ENCODE measurements at places on chromosomes 13 and 19.

DNA sequence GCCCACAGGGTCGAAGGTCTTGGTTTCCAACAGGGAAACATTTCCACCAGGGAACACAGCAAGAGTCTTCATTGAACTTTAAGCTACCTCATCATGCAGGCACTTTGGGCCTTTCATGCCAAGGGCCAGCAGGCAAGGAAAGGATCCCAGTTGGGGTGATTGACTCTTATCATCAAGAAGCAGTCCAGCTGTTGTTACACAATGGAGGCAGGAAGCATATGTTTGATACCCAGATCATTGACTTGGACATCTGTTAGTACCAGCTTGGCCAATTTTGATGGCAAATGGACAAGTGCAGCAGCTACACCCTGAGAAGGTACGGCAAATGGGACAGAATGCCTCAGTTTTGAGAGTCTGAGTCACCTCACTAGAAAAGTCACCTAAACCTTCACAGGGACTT is 10.9 kb upstream of the RCBTB1 start:
- DNase-seq, result no peak

DNA sequence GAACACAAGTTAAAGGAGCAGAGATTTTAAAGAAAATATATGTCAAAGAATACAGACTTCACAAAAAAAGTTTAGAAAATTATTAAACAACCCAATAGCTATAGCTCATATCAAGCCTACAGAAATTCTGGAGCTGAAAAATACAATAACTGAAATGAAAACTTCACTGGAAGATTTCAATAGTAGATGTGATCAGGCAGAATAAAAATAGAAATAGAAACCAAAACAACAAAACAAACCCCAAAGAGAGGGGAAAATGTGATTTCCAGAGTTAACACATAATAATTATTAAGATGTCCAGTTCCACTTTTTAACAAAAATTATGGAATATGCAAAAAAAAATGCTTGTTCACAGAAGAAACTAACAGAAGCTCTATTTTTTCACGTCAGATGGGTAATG is 23.6 kb downstream of the LRRC63 start:
- no peak for DNase-seq

GRCh38 chr19:10431254-10431942 is 11.1 kb downstream of the PDE4A start:
- no peak for DNase-seq

DNA sequence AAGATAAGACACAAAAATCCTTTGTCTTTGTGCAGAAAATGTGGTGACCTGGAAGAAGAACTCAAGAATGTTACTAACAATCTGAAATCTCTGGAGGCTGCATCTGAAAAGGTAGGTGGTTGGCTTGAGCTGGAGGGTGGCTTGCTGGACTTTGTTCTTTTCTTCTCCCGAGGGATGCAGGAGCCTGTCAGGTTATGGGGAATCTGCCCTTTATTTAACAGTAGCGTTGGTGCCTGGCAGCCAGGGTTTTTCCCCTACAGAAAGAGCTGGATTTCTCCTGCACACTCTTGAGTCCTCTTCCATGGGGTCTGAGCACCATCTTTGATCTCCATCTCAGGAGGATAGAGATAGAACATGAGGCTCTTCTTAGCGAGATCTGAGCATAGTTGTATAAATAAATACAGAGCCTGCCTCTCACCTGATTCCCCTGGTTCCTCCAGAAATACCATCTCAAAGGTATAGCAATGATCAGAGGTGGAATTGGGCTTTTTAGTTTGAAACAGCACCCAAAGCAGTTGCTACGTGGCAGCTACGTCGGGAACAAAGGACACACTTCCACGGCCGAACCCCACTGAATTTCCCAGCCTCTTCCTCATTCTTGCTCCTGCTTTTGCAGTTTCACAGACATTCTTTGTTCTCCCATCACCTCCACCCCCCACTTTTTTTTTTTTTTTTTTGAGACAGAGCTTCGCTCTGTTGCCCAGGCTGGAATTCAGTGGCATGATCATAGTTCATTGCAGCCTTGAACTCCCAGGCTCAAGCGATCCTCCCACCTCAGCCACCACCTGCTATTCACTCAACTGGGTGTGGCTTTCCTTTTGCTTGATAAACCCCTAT is 12.9 kb downstream of the TPM4 start:
- no peak for DNase-seq
